ENCODE measurements at places on chromosomes 7 and 10.

- H3K4me3 ChIP-seq: no peak overlapping the region
- H3K27me3 ChIP-seq: peaks cover 29% of the 10 kb centered on the region
- H3K4me1 ChIP-seq: peaks cover 5% of the 10 kb centered on the region
- H3K27ac ChIP-seq: no peak overlapping the region
- DNase-seq: no peak
- H3K36me3 ChIP-seq: no peaks in the 10 kb centered on the region
These were observed 5.5 kb upstream of the RARRES2 start for GRCh38 chr7:150346922-150347321.

GRCh38 chr7:88254721-88255424, 35.0 kb upstream of the SRI start:
- no peak for DNase-seq
- H3K27me3 ChIP-seq: no peaks in the 10 kb centered on the region
- no peak overlapping the region for H3K4me3 ChIP-seq
- H3K4me1 ChIP-seq: no peaks in the 10 kb centered on the region

- no peaks in the 10 kb centered on the region for H3K27me3 ChIP-seq
- H3K4me1 ChIP-seq: peaks cover 55% of the 10 kb centered on the region
- peak within 1 kb of the TSS; percentile 83 for H3K4me3 ChIP-seq
- no peaks in the 10 kb centered on the region for H3K36me3 ChIP-seq
These were observed at the start of gene PRTFDC1 for GRCh38 chr10:24952143-24952706. Gene PRTFDC1, minus strand, starts transcription at chr10:24952606. Its CDS starts 31 bp downstream, at chr10:24952575.

- H3K4me1 ChIP-seq: peaks cover 4% of the 10 kb centered on the region
- peaks cover 6% of the 10 kb centered on the region for H3K27me3 ChIP-seq
- peak; percentile 73 for DNase-seq
- H3K27ac ChIP-seq: no peak overlapping the region
- H3K4me3 ChIP-seq: no peak overlapping the region
These were observed 23.9 kb upstream of the SEPHS1 start for GRCh38 chr10:13371897-13372470.

DNA sequence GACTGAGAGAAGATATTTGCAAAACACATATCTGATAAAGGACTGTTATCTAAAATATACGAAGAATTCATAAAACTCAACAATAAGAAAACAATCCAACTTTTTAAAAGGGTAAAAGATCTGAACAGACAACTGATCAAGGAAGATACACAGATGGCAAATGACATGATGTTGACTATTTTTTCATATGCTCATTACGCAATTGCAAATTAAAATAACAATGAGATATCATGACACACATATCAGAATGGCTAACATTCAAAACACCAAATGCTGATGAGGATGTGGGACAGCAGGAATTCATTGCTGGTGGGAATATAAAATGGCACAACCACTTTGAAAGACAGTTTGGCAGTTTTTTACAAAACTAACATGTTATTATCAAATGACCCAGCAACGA, 8.9 kb downstream of the DENND11 start:
- H3K27ac ChIP-seq: no peak overlapping the region
- no peak for DNase-seq
- H3K4me1 ChIP-seq: peaks cover 14% of the 10 kb centered on the region

DNA sequence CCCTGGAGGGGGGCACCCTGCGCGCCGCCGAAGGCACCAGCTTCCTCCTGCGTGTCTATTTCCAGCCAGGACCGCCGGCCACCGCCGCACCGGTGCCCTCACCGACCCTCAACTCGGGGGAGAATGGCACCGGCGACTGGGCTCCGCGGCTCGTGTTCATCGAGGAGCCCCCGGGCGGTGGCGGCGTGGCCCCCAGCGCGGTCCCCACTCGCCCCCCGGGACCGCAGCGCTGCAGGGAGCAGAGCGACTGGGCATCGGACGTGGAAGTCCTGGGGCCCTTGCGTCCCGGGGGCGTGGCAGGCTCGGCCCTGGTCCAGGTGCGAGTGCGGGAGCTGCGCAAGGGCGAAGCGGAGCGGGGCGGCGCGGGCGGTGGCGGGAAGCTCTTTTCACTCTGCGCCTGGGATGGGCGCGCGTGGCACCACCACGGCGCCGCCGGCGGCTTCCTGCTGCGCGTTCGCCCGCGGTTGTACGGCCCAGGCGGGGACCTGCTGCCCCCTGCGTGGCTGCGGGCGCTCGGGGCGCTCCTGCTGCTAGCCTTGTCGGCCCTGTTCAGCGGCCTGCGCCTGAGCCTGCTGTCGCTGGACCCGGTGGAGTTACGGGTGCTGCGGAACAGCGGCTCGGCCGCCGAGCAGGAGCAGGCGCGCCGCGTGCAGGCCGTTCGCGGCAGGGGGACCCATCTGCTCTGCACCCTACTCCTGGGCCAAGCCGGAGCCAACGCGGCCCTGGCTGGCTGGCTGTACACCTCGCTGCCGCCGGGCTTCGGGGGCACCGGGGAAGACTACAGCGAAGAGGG, 594 bp downstream of the CNNM1 start:
- H3K4me1 ChIP-seq: peaks cover 7% of the 10 kb centered on the region
- peaks cover 2% of the 10 kb centered on the region for H3K36me3 ChIP-seq
- H3K4me3 ChIP-seq: peak overlapping the region; percentile 84
- peaks cover 65% of the 10 kb centered on the region for H3K27me3 ChIP-seq
- no peak overlapping the region for H3K27ac ChIP-seq

- H3K27ac ChIP-seq: peak overlapping the region; percentile 97
- H3K4me3 ChIP-seq: peak overlapping the region; percentile 25
- DNase-seq: peak; percentile 75
- H3K27me3 ChIP-seq: peaks cover 3% of the 10 kb centered on the region
These were observed 100.2 kb downstream of the COL13A1 start for GRCh38 chr10:69901628-69902505.
